ENCODE measurements at places on chromosomes 1 and 21.

DNA sequence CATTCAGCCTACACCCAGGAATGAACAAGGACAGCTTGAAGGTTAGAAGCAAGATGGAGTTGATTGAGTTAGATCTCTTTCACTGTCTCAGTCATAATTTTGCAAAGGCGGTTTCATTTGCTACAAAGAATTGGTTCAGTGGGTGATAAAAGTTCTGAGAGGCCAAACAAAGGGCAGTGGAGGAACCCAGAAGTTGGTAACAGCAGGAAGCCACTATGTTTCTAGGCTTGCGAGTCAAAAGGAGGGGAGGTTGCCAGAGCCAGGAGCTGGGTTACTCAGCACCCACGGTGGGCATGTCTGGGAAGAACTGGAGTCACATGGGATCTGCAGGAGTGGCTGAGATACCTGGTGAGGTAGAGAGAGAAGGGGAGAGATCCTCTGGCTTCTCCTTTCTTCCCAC lies 64.2 kb upstream of the MRPS6 start:
- DNase-seq: no peak

DNA sequence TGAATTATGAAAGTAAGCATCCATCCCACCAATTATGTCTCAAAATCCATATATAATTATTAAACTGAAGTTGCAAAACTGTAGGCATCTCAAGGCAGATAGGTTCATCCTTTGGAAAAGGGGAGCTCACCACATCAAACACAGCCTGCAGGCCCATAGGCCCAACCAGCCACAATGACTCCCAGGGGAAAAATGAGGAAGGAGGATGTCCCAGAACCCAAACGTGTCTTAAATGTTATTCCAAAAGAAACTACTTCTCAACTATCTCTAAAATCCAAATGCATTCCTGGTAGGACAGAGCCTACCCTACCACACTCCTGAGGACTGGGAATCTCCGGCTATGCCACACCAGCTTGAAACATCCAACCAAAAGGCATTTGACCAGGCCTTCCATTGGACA lies 12.8 kb downstream of the TIAM1 start:
- no peak for DNase-seq

GRCh38 chr1:172906778-172907592 lies 143.8 kb downstream of the TNFSF18 start:
- DNase-seq: no peak

GRCh38 chr1:224124220-224124619 lies 10.3 kb downstream of the FBXO28 start:
- DNase-seq: no peak

- DNase-seq: no peak
Measured at GRCh38 chr1:241068359-241068758, 288.6 kb downstream of the RGS7 start.

DNA sequence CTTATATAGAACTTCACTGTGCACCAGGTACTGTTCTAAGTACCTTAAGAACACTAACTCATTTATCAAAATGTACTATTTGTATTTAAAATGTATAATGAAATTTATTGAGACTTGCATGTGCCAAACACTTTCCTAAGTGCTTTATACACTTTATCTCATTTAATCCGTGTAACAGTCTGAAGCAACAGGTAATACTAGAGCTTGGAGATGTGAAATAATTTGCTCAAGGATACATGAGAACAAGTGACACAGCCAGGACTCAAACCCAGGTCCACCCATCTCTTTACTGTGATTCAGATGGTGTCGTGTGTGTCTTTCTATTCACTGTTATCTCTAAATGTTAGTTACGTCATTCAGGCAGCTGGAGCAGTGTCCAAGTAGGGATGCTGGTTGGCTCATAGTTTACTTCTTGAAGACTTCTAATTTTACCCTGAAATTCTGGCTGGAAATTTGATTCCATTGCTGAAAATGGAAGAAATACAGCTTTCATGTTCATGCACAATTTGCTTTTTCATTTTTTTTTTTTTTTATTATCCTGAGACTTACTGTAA lies 169.7 kb upstream of the UBE2U start:
- DNase-seq: no peak

DNA sequence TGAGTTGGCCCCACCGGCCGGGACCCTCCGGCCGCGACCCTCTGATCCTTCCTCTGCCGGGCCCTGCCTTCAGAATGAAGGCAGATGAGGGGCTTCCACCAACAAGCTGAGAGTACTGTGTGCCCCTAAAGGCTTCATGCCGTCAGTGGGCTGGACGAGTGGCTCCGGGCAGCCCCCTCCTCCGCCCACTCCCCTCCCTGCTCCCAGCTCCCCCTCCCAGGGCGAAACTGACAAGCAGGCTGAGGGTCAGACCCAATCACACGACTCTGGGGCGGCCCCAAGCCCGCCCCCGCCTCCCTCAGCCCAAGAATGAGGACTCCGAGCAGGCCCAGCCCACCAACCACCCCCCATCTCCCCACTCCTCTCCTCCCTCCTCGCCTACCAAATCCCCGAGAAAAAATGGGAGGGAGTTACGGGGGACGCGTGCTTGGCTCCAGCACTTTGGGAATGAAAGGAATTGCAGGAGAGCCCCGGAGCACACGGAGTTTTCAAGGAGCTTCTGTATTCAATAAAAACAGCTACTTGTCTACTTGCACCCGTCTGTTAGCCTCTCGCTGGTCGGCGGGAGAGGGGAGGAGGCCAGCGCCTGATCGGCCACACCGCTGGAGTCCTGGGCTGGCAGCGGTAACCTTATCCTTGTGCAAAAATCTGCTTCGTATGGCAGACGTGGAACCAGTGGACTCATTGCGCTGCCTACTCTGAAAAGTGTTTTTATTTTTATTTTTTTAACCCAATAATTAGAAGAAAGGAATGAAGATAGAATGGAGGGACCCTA lies at the start of gene COL11A1:
Gene COL11A1, minus strand, starts transcription at position 147 of the 775 bp plus-strand sequence. CDS start 344 bp downstream, outside the sequence.
- DNase-seq: no peak

DNA sequence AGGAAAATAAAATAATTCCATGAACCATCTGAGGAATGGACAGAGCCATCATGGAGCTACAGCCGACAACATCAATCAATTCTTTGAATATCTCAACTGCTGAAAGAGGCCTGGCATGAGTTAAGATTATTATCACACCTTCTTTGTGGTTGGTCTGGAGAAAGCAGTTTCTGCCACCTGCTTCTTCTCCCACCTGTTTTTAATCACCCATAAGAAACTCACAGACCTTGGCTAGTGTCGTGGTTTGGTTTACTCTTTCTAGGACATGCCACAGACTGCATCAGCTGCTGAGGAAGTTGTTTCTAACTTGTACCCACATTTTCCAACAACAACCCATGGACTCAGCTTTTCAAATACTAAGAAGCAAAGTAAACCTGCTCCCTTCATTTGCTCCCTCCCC lies 65.6 kb downstream of the NTPCR start:
- DNase-seq: no peak

DNA sequence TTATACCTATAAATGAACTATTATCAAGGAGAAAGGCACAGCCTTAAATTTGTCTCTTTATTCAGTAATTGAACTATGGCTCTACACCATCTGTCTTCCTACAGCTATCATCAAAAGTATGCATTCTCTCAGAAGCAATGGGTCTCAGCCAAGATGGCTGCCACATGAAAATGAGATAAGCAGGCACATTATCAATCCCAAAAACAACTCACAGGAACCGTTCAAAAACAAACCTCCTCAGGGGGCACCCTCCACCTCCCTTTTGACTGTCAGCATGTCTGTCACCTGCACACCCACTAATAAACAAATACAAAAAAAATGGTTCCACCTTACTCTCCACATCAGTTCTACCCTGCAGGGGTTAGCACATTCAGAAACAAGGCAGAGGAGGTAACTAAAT lies 23.6 kb downstream of the KIAA0319L start:
- no peak for DNase-seq

DNA sequence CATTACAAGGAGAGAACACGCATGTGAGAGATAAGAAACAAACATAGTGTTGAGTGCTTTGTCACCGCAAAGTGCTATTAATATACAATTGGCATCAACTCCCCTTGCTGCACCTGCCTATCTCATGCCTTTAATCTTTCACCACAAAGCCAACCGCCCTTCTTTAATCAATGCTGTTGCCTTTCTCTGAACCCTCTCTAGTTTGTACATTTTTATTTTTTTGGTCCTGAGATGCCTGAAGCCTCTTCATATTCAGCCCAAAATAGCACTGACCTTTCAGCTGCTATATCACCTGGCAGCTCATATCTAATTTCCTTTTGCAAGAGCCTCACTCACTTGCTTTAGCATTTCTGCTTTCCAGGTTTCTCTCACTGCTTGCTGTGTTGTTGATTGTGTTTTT lies 504.7 kb downstream of the NUF2 start:
- no peak for DNase-seq

DNA sequence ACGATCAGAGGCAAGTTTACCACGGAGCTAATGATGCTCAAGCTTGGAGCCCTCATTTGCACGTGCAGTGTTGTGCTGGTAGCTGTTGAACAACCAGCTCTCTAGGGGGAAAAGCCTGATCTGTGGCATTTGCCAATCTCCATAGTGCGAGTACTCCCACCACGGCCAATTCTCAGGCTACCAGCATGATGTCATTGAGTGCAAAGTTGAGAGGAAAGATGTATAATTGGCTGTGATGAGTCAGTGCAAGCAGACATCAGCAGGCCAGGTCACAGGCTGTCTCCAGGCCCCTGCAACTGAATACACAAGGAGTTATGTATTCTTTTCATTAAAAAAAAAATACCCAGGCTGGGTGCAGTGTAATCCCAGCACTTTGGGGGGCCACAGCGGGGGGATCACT lies 233.1 kb upstream of the VAMP3 start:
- no peak for DNase-seq

- no peak for DNase-seq
Measured at GRCh38 chr1:7888248-7889081, 35.6 kb upstream of the UTS2 start.

DNA sequence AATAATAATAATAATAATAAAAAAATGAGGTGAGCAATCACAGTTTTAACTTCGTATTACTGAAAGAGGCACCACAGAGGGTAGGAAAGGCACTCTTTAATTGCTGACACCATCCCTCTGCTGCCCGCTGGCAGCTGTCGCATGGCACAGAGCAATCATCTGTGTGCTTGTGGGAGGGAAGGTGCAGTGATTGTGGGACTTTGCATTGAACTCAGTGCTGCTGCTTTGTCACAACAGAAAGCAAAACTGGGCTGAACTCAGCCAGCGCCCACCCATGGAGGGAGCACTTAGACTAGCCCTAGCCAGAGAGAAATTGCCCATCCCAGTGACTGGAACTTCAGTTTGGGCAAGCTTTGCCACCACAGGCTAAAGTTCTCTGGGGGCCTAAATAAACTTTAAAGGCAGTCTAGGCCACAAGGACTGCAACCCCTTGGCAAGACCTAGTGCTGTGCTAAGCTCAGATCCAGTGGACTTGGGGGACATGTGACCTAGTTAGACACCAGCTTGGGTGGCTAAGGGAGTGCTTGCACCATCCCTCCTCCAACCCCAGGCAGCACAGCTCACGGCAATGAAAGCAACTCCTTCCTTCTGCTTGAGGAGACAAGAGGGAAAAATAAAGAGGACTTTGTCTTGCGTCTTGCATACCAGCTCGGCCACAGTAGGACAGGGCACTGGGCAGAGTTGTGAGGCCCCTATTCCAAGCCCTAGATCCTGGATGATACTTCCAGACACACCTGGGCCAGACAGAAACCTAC lies 59.3 kb downstream of the WDR4 start:
- no peak for DNase-seq

- DNase-seq: no peak
Measured at GRCh38 chr21:42518215-42518614, 4.6 kb downstream of the SLC37A1 start.

DNA sequence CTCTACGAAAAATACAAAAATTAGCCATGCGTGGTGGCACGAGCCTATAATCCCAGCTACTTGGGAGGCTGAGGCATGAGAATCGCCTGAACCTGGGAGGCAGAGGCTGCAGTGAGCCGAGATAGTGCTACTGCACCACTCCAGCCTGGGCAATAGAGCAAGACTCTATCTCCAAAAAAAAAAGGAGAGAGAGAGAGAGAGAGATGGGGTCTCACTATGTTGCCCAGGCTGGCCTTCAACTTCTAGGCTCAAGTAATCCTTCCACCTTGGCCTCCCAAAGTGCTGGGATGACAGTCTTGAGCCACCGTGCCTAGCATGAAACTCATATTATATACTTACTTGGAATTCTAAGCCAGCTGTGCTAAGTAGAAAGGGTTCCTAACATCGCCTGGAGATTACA lies 29.7 kb downstream of the PSMB2 start:
- DNase-seq: no peak

- DNase-seq: no peak
Measured at GRCh38 chr1:87393445-87394085, 64.9 kb downstream of the LMO4 start.
